ENCODE measurements at places on chromosomes 2 and 18.

- no peak for DNase-seq
Measured at GRCh38 chr2:71685073-71685848, 231.9 kb downstream of the DYSF start.

- no peak for DNase-seq
Measured at GRCh38 chr18:70653671-70654070, 364.8 kb downstream of the SOCS6 start.

DNA sequence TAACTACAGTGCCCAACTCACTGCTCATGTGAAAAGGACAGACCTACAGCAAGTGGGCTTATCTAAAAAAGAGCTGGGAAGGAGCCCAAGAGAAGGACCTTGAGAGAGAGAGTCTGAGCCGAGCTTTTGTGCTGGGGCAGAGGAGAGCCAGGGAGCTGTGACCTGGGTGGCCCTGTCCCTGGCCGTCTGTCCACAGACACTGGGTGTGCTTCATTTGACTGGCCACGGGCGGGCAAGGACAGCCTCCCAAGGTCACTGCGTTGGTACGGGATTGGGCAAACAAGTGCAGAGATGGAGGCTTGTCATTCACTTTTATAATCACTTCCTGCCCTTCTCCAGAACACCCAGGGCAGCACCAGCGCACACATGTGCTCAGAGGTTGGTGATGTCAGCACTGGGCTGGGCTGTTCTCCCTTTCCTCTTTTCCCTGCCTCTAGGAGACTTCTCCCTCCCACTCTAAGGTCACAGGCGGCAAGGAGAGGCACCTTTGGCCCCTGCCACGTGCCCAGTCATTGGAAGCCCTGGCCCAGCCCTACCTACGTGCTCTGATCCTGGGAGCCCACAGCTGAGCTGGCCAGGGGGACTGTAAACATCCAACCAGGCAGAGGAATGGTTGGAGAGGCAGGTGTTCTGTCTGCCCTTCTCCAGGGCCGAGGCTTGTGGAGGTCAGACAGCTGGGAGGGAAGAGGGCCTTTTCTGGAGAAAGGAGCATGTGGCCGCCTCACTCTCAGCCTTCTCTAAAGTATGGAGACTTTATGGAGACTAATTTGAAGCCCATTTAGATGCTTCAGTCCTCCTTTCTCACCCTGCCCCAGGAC, 6.4 kb upstream of the PSD4 start:
- no peak for DNase-seq

DNA sequence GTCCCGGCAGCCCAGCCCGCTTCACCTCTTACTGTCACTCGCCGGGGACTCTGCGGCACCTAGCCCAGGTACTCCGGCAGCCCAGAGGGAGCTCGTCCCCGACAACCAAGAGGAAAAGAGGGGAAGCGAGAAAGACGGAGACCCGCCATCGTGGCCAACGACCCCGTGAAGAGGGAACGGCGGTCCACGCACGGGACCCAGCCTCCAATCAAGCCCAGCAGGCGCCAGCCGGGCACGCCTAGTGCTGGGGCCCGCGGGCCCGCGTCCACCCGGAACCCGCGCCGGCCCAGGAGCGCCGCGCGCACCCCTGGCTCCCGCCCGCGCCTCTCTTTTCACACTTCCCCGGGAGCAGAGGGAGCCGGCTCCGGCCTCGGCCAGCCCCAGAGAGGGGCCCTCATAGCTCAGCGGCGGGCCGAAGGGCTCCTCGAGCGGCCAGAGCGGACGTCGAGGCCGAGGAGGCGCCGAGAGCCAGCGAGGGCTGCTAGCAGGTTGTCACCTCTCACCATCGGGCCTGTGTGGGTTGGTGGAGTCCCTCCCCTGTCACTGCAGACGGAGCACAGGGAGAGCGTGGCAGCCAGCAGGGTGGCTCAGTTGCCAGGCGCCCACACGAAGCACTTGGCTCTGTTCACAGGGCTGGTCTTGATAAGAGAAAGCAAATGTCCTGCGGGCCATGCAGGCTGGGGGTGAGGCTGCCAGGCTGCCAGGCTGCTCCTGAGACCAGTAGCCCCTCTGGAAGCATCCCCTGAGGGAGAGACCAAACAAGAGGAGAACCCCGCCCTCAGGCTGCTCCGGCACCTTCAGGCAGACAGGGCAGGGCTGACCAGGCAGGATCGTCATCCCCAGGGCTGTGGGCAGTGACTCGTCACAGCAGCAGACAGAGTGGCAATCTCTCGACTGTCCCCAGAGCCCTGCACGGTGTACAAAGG, 36.9 kb upstream of the KLF11 start:
- DNase-seq, result no peak

DNA sequence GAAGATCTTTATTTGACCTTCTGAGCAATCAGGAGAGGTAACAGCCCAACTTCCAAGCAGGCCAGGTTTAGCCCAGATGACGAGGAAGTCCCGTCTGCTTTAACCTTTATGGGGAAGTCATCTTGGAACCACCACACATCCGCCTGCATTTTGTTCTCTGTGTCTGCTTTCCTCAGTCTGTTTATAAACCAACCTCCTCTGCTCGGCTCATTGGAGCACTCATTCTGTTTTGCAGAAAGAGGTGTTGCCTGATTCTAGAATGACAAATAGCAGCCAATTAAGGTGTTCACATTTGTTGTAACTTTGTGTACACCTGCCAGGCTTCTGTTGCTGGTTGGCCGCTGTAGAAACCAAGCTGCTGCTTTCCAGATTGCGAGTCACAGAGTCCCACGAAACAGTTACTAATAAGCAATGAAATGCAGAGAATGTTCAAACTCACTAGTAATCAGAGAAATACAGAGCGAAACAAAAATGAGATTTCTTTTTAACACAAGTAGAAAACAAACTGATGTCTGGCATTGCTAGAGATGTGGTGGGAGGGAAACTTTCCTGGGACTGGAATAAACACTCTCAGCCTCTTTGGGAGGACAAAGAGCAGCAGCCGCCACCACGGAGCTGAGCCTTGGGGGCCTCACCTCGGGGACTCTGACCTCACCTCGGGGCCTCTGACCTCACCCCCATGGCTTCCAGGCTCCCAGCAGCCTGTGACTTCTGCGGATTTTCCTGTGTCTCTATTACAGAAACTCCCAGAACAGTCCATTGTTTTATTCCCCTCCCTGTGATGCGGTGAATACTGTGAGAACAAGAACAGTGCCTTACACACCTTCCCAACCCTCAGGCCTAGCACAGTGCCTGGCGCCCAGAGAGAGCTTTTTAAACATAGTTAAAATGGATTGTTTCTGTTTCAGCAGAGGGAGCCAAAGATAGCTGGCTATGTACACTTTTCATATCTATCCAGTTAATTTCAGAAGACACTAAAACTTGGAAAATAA, 64.0 kb downstream of the MBP start:
- peak; percentile 18 for DNase-seq

DNA sequence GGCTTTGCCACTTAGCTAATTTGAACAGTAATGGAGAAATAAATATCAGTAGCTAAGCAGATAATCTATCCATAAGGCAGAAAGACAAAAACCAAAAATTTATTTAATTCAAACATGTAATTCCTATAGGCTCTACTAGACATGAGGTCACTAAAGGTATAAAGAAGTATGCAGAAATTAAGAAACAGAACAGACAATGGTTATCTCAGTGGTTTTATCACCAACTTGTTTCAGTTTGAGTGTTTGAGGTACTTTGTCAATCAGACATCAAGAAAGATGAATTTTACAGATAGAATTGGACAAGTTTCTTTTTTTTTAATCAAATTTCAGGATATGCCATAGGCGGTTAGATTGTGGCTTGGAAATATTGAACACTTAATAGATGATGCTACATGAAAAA, 67.4 kb upstream of the ZEB2 start:
- no peak for DNase-seq

DNA sequence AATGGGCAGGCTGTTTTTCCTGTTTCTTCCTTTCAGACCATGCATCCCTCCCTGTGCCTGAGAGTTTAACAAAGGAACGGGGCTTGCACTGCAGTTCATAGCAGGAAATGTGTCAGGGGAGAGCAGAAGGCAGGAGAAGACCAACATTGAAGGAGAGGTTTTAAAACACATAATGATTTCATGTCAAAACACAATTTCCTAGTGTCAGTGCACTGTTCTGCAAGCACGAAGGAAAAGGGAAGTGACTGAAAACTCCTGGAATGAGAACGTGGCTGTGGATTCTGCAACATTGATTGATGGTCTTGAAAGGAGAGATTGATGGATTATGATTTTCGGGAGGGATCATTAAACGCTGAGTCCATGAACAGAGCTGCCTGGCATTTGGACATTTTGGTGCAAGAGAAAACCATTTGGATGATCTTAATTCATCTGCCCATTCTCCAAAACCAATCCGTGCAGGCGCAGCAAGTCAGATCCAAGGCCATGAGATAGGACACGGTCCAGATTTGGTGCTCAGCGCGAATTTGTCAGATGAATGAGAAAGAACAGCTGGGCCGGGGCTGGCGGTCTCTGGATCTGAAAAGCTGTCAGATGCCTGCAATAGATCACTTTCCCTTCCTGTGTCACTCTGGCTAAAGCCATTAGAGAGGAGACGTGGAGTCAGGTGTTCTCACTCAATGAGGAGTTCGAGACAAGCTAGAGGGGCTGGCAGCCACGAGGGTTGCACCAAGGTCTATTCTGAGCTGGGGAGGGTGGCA, 38.4 kb downstream of the C1QL2 start:
- DNase-seq, result no peak

GRCh38 chr2:69163109-69163508, 150.1 kb downstream of the ANTXR1 start:
- no peak for DNase-seq
